ENCODE measurements at places on chromosomes 1 and 21. TPM values are rescaled to one million over a fixed set of nuclear protein-coding genes. Genes with fewer than 3 reads are reported as not detected.

- no peaks in the 10 kb centered on the region for H3K36me3 ChIP-seq
- no peaks in the 10 kb centered on the region for H3K4me1 ChIP-seq
- no peaks in the 10 kb centered on the region for H3K27me3 ChIP-seq
- H3K4me3 ChIP-seq, result no peak overlapping the region
- no peak overlapping the region for H3K27ac ChIP-seq
These were observed 274.4 kb downstream of the NTNG1 start for GRCh38 chr1:107415241-107415640.

GRCh38 chr1:181390410-181391077 lies 92.8 kb upstream of the CACNA1E start:
- no peaks in the 10 kb centered on the region for H3K4me1 ChIP-seq
- H3K27me3 ChIP-seq, result no peaks in the 10 kb centered on the region
- no peak overlapping the region for H3K4me3 ChIP-seq
- no peak for DNase-seq
- no peak overlapping the region for H3K27ac ChIP-seq

DNA sequence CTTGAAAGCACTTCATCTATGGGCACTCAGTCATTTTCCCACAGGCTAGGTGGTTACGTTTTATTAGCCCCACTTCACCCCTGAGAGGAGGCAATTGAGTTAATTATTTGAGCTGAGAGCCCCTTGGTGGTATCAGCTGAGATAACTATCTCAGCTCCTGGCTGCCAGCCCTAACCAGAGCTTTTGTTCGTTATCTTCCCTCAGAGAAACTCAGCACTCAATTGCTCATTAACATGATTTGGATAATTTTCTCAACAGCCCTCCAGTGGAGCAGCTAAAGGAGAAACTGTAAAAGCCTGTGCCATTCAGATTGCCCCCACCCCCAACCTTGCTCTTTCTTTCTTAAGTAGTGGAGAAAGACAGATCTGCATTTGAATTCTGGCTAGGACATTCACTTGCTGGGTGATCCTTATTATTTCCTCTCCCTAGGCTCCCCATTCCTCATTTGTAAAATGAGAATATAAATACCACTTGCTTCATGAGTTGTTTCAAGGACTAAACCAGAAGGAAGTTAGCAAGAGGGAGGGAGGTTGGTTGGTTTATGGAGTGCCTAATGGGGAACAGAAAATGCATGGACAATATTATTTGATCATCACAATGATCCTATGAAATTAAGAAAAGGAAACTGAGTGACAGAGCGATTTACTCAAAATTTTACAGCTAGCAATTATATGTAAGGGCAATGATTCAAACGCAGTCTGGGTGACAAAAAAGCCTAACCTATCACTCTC lies 218.7 kb upstream of the FGGY start:
- H3K4me3 ChIP-seq, result no peak overlapping the region
- H3K27me3 ChIP-seq, result no peaks in the 10 kb centered on the region
- no peaks in the 10 kb centered on the region for H3K36me3 ChIP-seq
- H3K27ac ChIP-seq, result no peak overlapping the region
- H3K4me1 ChIP-seq, result no peaks in the 10 kb centered on the region
- no peak for DNase-seq

- H3K27me3 ChIP-seq, result no peaks in the 10 kb centered on the region
- no peak overlapping the region for H3K27ac ChIP-seq
- no peaks in the 10 kb centered on the region for H3K4me1 ChIP-seq
- no peaks in the 10 kb centered on the region for H3K36me3 ChIP-seq
- no peak overlapping the region for H3K4me3 ChIP-seq
These were observed 434.6 kb upstream of the CHRM3 start for GRCh38 chr1:238951809-238952208.

- no peak for DNase-seq
- H3K27me3 ChIP-seq, result no peaks in the 10 kb centered on the region
- no peaks in the 10 kb centered on the region for H3K36me3 ChIP-seq
- H3K27ac ChIP-seq, result no peak overlapping the region
- H3K4me3 ChIP-seq, result no peak overlapping the region
- no peaks in the 10 kb centered on the region for H3K4me1 ChIP-seq
These were observed 21.7 kb downstream of the ZBTB8B start for GRCh38 chr1:32486463-32487113.

The IGSF3 gene
- total RNA-seq, result 19.6 TPM

DNA sequence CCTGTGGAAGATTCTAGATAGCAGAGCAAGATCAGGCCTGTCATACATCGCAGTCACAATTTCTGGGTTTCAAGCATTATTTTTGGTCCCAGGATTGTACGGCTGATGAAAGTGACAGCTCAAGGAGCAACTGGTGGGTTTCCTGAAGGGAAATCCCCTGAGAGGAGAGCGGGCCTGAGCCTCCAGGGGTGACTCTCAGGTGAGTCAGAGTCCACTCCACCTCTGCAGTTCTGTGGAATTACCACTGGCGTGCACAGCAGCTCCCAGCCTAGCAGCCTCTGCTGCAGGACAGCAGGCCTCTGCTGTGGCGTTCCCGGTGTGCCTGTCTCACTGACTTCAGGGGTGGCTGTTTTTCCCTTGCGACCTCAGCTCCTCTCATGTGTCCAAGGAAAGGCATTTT lies 24.4 kb downstream of the SLC66A1 start:
- no peaks in the 10 kb centered on the region for H3K27me3 ChIP-seq
- no peaks in the 10 kb centered on the region for H3K36me3 ChIP-seq
- H3K4me1 ChIP-seq, result peaks cover 1% of the 10 kb centered on the region
- DNase-seq, result no peak
- no peak overlapping the region for H3K4me3 ChIP-seq

The MAP7D1 gene
- 67.4 TPM for total RNA-seq

Data from breast epithelium (tissue), 4 donors.